ENCODE measurements at places on chromosomes 1 and 21.

- DNase-seq = peak; percentile 88
Observed at GRCh38 chr21:42233067-42233961, 14.4 kb downstream of the ABCG1 start.

DNA sequence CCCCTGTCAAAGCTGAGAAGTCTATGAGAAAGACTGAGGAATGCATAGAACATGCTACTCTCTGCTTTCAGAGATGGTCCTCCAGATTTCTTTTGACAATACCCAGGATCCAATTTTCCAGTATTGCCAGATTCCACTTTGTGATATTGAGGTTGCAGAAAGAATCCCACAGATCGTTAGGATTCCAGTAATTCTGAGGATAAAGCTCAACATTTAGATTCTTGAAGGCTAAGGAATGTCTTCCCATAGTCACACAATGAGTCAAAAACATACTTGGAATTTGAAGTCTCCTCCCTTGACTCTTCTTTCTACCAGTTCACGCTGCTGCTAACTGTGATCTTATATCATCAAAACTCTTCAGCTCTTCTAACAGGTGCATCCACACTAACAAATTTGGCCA, 57.1 kb downstream of the TNFSF18 start:
- DNase-seq = peak; percentile 40

- DNase-seq = no peak
Observed at GRCh38 chr1:20095564-20096434, 23.5 kb downstream of the PLA2G2D start.

GRCh38 chr1:91944087-91944486, 5.1 kb upstream of the BRDT start:
- DNase-seq = no peak

DNA sequence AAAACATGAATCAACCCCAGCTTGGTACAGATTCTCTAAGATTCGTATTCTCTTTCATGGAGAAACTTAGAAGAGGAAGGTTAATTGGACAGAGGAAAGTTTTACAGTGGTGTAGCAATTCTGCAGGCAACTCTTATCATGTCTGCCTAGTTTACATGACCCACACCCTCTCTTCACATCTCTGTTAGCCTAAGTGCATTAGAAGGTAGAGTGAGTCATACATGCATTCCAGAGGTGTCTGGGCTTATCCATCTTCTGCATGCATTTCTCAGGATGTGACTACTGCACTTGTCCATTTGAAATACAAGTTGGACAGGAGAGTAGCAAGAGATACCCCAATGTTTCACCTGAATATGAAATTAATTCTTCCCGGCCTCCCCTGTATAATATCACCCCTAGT, 578.4 kb upstream of the NCAM2 start:
- DNase-seq = no peak

DNA sequence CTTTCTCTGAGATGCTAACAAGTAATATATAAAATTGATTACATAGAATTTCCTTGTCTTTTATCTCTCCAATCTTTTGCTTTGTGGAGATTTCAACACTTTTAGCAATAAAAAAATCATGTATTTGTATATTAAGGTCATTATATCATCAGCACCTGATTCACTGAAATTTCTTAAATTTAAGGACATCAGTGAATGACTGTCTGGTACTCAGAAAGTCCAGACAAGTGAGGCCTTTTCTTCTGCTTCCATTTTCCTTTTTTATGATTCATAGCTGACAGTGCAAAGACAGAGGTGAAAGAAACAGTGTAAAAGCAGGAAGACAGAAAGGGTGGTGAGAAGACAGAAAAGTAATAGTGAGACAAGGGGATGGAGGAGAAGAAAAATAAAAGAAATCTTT, 54.6 kb downstream of the FASLG start:
- no peak for DNase-seq

DNA sequence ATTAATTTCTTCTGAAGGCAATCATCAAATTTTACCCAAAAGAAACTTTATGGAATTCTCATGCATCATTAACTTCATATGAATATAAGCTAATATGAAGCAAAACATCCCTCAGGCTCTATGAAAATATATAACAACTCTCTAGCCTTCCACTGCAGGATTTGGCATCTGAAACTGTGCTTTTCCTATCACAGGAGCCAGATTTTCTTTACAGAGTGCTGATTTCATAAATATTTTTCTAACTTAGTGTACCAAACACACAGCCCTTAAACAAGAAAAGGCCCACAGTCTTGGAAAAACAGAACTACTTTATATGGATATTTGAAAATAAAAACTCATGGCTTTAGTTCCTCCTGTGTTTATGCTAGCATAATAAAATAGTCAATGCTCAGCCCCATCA, 559.5 kb upstream of the CHRM3 start:
- DNase-seq = no peak

GRCh38 chr1:192916021-192916420, 107.2 kb downstream of the RGS2 start:
- no peak for DNase-seq

- no peak for DNase-seq
Observed at GRCh38 chr1:35656148-35656862, 15.0 kb upstream of the PSMB2 start.

DNA sequence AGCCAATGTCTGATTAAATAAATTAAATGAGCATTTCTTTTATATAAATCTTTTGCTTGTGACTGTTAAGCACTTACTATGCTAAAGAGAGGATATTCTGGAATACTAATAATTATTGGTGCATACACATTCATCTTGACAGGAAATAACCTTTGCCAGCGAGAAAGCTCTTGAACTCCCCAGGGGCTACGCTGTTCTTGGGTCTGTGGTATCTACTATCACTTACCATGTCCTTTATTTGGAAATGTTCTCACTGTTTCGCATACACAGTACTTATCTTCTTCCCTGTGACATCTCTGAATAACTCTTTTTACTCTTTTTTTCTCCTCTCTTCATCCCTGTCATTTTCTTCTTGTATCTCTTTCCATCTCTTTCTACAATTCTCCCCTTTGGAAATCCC, 178.7 kb downstream of the GABPA start:
- no peak for DNase-seq

GRCh38 chr1:32761253-32761877, 55.8 kb downstream of the YARS1 start:
- DNase-seq = peak; percentile 46

DNA sequence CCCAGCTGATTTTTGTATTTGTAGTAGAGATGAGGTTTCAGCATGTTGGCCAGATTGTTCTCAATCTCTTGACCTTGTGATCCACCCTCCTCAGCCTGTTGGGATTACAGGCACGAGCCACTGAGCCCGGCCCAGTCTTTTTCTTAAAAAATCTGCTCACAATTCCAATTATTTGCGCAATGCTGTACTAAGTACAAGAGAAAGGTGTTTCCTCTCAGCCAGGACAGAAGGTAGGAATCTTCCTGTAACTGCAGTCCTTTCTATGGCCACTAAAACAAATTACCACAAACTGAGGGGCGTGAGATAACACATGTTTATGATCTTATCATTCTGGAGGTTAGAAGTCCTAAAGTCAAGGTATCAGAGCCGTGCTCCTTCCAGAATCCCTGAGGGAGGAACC, 6.9 kb upstream of the CBR3 start:
- peak; percentile 88 for DNase-seq

DNA sequence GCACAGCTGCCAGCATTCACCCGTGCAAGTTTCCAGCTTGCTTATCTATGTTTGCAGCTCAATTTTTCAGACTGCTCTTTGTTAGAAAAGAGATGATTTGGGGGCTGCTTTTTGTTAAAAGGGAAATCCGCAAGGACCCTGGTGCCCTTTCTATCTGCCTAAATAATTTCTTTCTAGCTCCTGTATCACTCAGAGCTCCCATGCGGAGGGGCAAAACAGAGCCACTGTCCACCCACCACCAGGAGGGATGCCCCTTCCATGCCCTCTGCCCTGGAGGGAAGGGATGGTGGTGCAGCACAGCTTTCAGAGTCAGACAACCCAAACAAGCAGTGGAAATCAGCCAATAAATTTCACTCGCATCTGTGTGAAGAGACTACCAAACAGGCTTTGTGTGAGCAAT, 13.9 kb upstream of the SLC5A9 start:
- DNase-seq = no peak

- DNase-seq = no peak
Observed at GRCh38 chr1:40799351-40799867, 15.8 kb downstream of the KCNQ4 start.

DNA sequence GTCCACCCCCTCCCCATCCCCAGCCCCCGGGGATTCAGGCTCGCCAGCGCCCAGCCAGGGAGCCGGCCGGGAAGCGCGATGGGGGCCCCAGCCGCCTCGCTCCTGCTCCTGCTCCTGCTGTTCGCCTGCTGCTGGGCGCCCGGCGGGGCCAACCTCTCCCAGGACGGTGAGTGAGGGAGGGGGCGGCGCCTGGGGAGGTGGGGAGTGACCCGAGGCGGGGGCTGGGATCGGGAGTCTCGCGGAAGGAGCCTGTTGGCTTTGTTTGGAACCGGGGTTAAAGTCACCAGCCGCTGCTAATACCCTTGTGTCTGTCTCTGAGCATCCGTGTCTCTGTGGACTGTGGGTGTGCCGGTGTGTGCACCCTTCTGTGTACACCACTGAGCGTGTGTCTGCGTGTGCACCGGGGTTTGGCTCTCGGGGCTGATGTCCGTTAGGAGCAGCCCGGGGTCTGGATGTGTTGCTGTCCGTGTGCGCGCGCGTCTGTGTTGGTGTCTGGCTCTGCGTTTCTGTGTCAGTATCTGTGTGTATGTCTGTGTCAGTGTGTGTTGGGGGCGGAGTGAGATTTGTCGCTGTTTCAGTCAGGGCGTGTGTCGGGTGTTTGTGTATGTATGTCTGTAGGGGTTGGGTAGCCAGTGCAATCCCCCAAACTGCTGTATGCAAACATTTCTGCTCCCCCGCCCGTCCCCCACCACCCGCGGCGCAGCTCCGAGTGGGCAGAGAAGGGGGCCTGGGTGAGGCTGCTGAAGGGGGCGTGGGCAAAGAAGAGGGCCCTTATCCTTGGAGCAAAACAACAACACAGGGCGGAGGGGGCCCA, 480 bp downstream of the CADM3 start:
- DNase-seq = no peak

GRCh38 chr1:64495878-64496277, 25.9 kb downstream of the CACHD1 start:
- no peak for DNase-seq

DNA sequence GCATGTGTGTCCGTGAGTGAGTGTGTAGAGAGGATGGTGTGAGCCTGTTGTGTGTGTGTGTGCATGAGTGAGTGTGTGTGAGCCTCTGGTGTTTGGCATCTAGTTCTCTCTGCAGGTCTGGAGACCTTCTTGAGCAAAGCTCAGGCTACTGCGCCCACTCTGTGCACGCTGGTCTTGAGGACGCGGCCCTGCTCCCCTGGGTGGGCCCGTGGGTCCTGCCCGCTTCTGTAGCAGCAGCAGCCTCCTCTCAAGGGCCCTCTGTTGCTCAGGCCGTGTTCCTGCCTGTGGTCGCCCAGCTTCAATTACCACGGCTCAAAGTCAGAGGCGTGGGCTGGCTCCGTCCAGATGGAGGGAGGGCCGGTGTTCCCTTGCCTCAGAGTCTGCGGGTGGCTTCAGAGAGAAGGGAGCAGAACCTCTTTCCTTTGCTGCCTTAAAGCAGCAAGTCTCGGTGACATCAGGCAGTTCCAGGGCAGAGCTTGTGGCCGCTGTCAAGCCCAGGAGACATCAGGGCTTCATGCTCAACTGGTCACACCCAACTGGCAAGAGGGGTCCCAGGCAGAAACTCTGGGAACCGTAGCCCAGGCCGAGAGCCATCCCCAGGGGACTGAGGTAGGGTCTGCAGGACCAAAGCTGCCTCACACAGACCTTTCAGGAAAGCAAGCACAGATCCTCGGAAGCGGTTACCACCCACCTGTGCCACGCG, 270.6 kb upstream of the VAMP3 start:
- no peak for DNase-seq

GRCh38 chr1:168031198-168031597, 94.3 kb upstream of the MPC2 start:
- no peak for DNase-seq

DNA sequence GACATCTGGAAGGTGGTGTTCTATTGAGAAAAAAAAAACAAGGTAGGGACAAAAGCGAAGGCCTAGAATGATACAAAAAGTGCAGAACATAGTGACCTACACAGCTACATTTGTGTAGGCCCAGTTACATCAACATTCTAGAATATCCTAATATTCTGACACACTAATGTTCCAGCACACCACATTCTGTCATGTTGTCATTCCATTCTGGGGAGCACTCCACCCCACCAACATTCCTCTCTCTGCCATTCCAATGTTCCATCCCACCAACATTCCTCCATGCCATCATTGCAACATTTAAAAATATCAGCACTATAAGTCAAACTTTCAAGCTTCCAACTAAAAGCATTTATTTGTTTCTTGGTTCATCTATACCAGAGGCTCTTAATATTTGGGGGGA, 28.5 kb downstream of the COA7 start:
- DNase-seq = no peak

- no peak for DNase-seq
Observed at GRCh38 chr1:75727571-75727970, 3.1 kb downstream of the ACADM start.

GRCh38 chr1:72003092-72003491, 279.2 kb downstream of the NEGR1 start:
- DNase-seq = no peak

DNA sequence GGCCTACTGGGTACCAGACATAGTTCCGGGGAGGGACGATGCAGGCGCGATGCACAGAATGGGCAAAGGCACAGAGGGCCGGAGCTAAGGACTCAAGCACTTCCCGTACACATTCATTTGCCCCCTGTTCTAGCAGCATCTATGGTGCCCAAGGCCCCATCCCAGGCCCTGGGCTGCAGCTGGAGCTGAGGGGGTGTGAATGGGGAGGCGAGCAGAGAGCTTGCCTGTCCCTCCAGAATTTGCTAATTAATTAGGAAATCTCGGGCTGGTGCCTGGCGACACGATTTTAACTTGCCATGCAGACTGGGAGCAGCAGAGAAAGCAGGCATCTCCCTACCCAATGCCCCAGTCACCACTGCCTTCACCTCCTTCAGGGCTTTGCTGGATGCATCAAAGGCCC, 35.9 kb downstream of the EPHA2 start:
- no peak for DNase-seq

- no peak for DNase-seq
Observed at GRCh38 chr1:215794156-215794555, 227.1 kb downstream of the KCTD3 start.

GRCh38 chr1:59071289-59071688, 225.6 kb upstream of the FGGY start:
- no peak for DNase-seq

DNA sequence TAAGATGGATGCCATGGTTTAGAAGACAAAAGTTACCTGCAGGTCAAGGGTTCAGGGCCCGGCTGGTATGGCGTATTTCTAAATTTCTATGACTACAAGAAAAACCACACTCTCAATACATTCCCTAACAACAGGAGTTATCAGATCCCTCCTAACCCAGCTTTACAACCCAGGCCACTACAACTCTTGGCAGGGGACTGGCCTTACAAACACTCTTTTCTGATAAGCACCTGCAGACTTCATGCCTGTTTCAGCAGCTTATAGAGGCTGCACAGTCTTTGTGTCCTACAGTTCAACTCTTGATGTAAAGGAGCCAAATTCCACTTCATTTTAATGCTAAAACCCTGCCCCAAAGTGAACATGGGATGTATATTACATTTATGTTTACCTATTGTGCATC, 461.4 kb downstream of the SIPA1L2 start:
- no peak for DNase-seq
